ENCODE measurements at places on chromosomes 7 and 10. TPM values are rescaled to one million over a fixed set of nuclear protein-coding genes. Genes with fewer than 3 reads are reported as not detected.

DNA sequence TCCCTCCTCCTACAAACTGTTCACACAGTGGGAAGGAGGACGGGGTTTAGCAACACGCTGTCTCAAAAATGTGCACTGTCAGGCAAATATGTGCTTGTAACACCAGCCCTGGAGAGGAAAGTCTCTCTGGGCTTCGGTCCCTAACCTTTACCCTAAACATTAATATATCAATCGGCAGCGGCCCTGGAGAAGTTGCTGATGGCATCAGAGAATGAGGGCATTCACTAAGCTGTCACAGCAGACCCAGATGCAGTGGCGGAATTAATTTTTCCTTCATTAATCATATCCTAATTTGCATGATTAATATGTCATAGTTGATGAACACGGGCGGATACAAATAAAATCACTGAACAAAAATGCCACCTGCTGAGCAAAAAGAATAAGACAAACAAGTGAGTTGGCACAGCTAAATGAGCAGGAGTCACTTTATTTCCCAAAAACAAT, 45.2 kb upstream of the INSIG1 start:
- no peak for DNase-seq

GRCh38 chr10:13590886-13591285, 4.1 kb downstream of the PRPF18 start:
- no peak for DNase-seq

GRCh38 chr7:144483189-144483588, 79.7 kb upstream of the NOBOX start:
- no peak for DNase-seq

The MCM10 gene
- not detected for total RNA-seq

GRCh38 chr10:680146-680545, 9.3 kb downstream of the DIP2C start:
- DNase-seq, result peak; percentile 53
